Activated CD4-positive, alpha-beta T cell treated with anti-CD3 and anti-CD28 coated beads, Interleukin-2, amount 10 ng/mL, durations not matched to agents 7 days and 5 days (primary cell): ENCODE measurements at places on chromosomes 11 and 22. TPM values are rescaled to one million over a fixed set of nuclear protein-coding genes. Genes with fewer than 3 reads are reported as not detected.

Gene ZFTA
- 1.1 TPM for total RNA-seq

Gene OSBP
- total RNA-seq = 43.6 TPM

Gene SMTNL1
- total RNA-seq = not detected

Gene IGF2
- total RNA-seq = 0.07 TPM

Gene MS4A4E
- not detected for total RNA-seq

Gene MGAT3
- total RNA-seq = 15.5 TPM

Gene CARD10
- not detected for total RNA-seq

Gene OR5P2
- total RNA-seq = not detected

Gene PPME1
- total RNA-seq = 25.9 TPM

Gene MRPL40
- total RNA-seq = 19.7 TPM

Gene CDC42BPG
- 0.42 TPM for total RNA-seq

Gene C22orf23
- not detected for total RNA-seq

Gene KRTAP5-8
- total RNA-seq = not detected

Gene SYT7
- not detected for total RNA-seq
